ENCODE measurements at places on chromosomes 13 and 19.

GRCh38 chr19:55901369-55902079 lies 30.6 kb downstream of the NLRP13 start:
- DNase-seq = no peak

GRCh38 chr19:39014037-39014436 lies 18.3 kb downstream of the FBXO27 start:
- DNase-seq = no peak

DNA sequence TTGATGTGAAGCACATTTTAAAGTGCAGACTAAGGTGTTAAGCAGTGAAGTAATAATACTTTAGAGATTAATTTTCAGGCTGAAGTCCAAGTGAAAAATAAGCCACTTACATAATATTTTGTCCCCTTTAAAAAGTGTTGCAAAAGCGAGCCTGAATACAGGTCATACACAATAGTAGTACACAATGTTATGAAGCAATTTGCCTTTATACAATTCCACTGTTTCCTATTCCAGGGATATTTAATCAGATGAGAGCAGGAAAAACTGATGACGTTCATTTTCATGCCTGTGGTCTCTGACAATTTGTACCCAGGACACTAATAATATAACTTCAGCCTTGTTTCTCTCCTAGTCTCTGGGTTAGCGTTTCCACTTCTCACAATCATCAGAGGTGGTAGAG lies 916.7 kb downstream of the PCDH9 start:
- DNase-seq = no peak

DNA sequence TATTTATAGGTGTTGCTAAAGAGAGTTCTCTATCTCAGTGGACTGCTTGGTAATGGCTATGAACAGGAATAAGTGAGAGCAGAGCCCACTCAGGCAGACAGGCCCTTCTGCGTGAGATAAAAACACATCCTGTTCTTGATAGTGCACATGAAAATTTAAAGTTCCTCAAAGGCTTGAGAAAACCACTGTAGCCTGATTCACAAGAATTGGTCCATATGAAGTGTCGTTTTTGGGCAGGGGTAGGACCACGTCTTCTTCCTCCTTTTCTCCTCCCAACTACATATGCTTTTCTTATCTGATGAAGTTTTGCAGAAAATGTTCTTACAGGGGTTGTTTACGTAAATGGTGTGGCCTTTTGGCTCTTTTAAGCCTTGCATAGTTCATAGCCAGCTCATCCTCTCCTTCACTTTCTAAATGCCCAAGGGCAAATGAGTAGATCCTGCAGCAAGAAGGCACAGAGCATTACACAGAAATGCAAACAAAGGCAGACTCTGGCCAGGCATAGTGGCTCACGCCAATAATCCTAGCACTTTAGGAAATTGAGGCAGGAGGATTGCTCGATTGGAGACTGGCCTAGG lies 53.8 kb downstream of the RNF6 start:
- no peak for DNase-seq

DNA sequence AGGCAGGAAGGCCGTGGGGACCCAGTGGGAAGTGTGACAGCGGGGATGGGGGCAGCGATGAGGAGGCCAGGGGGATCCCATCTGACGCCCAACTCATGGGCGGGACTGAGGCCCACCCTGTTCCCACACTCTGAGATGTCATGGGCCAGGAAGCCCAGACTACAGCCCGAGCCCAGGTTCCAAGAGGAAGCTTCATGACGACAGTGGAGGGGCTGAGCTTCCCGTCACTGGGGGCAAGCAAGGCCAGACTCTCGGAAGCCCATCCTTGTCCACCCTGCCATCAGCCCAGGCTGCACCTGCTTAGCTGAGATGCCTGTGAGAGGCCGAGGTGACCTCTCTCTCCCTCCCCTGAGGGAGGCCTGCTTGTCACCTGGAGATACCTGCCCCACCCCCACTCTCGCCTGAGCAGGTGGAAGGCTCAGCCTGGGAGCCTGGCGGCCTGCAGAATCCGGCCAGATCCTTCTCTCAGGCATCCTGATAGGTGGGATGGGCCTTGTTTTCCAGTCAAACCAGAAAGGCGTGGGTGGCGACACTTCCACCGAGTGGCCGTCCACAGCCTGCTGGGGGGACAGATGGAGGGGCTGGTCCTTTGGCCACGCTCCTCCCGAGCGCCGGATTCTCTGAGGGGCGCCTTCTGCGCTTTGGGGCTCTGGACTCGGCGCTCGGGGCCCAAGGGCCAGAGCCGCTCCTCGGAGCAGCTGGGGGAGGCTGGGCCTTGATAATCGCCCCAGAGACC lies 4.8 kb downstream of the ZBTB7A start:
- no peak for DNase-seq

DNA sequence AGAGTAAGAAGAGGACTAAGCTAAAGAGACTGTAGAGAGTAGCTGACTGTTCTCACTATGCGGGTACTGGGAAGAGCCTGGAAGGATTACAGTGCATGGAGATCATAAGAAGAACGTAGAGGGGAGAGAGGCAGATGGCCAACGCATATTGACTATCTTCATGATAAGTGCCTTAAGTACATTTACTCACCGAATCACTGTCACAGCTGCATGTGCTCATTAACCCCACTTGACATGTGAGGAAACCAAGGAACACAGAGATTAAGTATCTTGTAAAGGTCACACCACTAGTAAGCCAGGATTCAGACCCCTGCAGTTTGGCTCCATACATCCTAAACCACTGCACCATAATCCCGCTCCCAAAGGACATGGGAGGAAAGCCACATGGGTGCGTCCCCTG lies 34.1 kb downstream of the SMAD9 start:
- DNase-seq = no peak

DNA sequence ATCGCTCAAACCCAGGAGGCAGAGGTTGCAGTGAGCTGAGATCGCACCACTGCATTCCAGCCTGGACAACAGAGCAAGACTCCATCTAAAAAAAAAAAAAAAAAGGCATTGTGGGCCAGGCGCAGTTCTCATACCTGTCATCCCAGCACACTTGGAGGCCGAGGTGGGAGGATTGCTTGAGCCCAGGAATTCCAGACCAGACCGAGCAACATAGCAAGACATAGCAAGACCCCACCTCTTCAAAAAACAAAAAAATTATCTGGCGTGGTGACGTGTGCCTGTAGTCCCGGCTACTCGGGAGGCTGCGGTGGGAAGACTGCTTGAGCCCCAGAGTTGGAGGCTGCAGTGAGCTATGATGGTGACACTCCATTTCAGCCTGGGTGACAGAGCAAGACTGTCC lies 18.0 kb downstream of the PIP5K1C start:
- DNase-seq = no peak

DNA sequence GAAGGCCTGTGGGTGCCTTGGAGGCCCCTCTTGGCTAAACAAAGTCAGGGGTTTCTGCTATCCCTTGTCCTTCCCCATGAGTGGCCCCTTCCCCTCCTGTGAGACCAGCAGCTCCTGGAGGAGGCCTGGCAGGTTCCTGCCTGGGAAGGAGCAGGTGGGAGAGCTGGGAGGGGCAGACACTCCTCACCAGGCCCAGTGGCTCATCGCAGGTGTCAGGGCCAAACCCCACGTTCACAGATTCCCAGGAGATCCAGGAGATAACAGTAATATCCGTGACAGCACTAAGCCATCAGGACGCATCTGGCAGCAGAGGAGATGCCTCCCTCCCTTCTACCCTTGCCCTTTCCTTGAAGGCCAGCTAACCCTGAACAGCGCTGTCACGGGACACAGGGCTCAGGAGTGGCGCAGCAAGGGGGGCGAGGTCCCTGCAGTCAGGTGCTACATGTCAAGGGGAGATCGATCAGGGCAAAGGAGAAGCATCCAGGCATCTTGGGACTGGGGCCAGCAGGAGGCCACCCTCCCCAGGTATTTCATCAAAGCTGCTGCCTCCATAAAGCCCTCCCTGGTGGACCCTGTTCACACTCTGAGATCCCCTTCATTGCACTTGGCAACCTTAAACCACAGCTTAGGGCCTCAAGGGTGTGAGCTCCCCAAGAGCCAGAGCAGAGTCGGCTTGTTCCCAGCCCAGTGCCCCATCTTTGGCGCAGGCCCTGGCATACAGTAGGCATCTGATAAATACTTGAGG lies 4.8 kb downstream of the CEBPA start:
- DNase-seq = no peak

DNA sequence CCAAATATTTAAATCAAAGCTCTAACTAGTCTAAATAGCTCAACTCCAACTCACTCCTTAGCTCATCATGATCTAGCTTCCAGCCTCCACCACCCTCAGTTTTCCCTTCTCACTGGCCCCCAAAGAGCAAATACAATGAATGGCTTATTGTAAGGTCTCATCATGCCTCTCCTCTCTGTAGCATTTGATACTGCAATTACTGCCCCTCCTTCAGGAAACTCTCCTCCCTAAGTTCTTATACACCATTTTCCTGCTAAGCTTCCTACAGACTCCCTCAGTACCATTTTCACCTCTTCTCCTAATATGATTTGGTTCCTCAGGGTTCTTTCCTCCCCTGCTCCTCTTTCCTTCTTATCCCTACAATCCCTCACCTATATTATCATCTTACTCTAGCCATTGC lies 12.8 kb downstream of the KPNA3 start:
- no peak for DNase-seq

DNA sequence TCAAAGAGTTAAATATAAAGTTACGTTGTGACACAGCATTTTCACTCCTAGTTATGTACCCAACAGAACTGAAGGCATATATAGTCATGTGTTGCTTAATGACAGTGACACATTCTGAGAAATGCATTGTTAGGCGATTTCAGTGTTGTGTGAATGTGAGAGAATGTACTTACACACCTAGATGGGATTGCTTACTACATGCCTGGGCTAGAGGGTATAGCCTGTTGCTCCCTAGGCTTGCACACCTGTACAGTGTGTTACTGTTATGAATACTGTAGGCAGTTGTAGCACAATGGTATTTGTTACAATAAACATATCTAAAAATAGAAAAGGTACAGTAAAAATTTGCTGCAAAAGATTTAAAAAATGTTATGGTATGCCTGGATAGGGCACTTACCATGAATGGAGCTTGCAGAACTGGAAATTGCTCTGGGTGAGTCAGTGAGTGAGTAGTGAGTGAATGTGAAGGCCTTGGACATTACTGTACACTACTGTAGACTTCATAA lies 89.2 kb downstream of the DHRS12 start:
- no peak for DNase-seq

DNA sequence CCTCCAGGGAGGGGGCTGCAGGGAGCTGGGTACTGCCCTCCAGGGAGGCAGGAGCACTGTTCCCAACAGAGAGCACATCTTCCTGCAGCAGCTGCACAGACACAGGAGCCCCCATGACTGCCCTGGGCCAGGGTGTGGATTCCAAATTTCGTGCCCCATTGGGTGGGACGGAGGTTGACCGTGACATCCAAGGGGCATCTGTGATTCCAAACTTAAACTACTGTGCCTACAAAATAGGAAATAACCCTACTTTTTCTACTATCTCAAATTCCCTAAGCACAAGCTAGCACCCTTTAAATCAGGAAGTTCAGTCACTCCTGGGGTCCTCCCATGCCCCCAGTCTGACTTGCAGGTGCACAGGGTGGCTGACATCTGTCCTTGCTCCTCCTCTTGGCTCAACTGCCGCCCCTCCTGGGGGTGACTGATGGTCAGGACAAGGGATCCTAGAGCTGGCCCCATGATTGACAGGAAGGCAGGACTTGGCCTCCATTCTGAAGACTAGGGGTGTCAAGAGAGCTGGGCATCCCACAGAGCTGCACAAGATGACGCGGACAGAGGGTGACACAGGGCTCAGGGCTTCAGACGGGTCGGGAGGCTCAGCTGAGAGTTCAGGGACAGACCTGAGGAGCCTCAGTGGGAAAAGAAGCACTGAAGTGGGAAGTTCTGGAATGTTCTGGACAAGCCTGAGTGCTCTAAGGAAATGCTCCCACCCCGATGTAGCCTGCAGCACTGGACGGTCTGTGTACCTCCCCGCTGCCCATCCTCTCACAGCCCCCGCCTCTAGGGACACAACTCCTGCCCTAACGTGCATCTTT lies 7.8 kb upstream of the CEACAM5 start:
- DNase-seq = no peak

DNA sequence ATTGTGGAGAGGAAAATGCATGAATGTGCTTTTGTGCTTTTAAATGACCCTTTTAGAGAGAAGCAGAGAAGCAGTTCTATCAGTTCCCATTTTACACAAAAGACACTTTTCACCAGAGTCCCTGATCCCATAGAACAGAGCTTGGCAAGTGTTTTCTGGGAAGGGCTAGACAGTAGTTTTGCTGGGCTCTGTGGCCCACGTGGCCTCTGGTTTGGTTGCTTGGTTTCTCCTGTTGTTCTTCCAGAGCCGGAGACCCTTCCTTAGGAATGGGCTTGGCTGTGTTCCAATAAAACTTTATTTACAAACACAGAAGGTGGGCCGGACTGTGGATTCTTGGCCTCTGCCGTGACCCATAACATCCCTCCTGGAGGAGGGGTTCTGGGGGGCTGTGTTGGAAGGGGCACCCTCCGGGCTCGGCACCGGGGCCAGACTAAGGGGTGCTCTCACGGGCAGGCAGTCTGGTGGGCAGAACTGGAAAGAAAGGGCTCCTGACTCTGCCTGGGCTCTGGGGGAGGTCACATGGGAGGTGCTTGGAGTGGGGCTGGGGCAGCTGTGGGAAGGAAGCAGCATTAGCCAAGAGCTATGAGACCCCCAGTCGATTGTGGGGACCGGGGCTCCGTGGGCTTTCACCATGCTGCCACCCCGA lies 3.2 kb downstream of the SPPL2B start:
- no peak for DNase-seq

GRCh38 chr13:100506600-100507422 lies 81.8 kb downstream of the GGACT start:
- peak; percentile 33 for DNase-seq

DNA sequence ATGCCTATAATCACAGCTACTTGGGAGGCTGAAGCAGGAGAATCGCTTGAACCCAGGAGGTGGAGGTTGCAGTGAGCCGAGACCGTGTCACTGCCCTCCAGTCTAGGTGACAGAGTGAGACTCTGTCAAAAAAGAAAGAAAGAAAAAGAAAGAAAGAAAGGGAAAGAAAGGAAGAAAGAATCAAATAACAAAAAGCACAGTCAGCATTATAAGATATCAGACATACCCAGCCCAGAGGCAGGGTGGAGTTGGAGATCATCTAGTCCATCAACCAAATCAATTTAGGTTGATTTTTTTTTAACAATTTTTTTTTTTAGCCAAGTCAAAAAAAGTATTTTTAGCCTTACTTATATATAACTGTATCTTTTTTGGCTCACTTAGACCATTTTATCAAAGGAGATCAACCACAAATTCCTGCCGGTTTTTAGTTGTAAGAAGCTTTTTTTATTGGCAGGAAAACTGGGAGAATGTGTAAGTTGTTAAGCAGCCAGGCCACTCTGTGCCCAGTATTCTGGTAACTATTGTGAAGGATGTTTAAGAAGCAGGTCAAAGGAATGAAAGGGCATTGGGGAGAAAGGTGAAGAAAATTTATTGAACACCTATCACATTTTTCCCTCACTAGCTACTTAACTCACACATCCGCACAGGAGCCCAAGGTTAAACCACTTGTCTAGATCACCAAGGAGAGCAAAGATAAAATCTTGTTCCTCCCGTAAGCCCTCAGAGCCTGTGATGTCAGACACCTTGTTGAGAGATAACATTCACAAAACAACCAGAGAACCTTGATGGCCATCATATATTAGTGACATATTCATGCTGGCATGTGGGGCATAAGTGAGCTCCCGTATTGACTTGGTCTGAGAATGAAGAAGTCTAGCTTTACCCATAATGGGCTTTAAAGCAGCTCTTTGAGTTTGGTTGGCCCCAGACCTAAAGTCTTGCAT lies 91.8 kb downstream of the COL4A2 start:
- DNase-seq = no peak

- DNase-seq = no peak
Measured at GRCh38 chr19:18317961-18318800, 4.7 kb downstream of the LSM4 start.

- peak; percentile 23 for DNase-seq
Measured at GRCh38 chr13:111216166-111216960, 101.3 kb downstream of the ARHGEF7 start.

All from CD4-positive, CD25-positive, alpha-beta regulatory T cell (primary cell).